ENCODE measurements at places on chromosomes 2 and 18.

GRCh38 chr2:60925994-60926740 is 44.8 kb downstream of the REL start:
- no peak for DNase-seq

DNA sequence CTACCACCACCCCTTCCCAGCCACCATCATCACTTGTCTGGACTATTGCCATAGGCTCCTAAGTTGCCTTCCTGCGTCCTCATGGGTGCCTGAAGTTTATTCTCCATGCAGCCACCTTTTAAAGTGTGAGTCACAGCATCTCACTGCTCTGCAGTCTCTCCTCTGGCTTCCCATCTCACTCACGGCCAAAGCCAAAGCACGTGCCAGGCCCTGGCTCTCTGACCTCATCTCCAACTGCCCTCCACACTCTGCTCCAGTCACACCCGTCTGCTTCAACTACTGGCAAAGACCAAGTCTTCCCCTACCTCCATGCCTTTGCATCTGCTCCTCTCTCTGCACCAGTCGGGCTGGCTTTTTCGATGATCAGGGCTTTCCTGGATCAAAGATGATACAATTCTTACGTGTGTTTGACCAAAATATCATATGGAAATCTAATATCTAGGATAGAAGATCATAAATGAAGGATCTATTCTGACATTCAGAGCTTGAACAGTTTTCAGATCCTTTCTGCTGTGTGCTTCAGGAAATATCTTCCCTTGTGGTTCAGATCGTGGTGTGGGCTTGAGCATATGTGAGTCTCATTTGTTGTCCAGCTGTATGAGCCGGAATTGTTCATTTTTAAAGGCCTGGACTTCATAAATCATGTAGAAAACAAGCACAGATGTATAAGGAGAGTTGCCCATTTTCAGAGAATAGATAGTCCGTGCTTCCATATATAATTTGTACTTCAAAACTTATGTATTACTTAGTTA is 175.6 kb downstream of the PRKCE start:
- DNase-seq, result no peak

GRCh38 chr2:189291460-189291859 is 111.9 kb upstream of the COL5A2 start:
- no peak for DNase-seq

GRCh38 chr2:172607379-172607928 is 51.6 kb downstream of the PDK1 start:
- DNase-seq, result no peak

DNA sequence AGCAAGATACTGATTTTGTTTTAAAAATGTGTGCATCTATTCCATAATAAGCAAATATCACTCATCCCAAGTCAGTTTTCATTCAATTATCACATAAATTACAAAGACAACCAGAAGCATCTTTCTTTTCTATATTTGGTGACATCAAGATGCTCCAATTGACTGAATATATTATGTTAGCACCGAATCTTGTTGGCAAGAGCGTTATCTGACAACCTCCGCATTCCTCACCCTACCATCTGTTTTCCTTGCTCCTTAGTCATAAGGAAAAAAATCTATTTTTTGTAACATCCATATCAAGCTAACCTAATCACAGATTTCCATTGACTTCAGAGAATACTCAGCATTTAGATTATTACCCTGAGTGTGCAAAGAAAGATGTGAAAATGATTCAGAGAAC is 212.2 kb upstream of the KYNU start:
- no peak for DNase-seq

GRCh38 chr18:48391868-48392267 is 17.3 kb downstream of the ZBTB7C start:
- DNase-seq, result no peak

GRCh38 chr2:81495556-81495955 is 1191.0 kb upstream of the LRRTM1 start:
- no peak for DNase-seq

DNA sequence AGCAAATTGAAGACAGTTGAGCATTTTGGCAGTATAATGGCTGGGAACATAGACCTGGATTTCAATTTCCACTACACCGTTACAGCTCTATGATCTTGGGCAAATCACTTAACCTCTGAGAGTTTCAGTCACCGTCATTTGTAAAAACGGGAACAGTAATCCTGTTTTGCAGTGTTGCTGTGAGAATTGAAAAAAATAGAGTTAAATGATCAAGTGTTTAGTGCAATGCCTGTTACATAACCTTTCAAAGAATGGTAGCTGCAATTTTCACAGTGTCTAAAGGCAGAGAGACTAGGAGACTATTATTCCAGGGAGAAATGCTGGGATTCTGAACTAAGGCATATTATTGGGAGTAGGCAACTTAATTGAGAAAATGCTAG is 2.0 kb downstream of the AGPS start:
- DNase-seq, result no peak

DNA sequence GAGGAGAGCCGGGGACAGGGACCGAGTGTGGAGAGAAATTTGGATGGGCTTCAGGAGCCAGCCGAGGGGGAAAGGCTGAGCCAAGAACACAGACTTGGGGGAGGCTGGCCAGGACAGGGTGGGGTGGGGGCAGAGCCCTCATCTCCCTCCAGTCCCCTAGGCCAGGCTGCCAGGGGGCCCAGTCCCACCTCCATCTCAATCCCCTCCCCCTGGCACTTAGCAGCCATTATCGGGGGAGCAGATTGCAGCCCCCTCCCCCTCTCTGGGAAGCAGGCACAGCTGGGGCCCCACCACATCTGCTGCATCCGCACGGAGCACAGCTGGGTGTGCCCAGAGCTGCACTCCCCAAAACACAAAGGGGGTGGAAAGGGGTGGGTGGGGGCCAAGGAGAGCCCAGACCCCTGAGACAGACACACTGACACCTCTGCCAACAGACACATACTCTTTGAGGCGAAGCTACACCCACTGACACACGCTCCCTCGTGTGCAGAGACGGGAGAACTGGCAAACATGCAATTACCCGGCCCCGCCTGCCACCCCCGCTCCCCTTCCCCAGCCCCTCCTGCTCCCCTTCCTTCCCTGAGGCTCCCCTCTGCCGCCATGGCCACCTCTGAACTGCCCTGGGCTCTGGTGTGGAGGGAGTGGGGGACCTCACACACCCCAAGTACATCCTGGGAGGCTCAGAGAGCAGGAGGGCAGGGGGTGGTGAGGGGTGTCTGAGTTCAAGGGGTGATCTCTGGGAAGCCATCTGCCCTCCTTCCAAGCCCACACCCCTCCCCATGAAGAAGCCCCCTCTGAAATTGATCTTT is 5.1 kb upstream of the ASIC4 start:
- peak; percentile 43 for DNase-seq

GRCh38 chr2:101752716-101753616 is 55.5 kb downstream of the MAP4K4 start:
- no peak for DNase-seq

- no peak for DNase-seq
These were observed 97.6 kb upstream of the LMAN1 start for GRCh38 chr18:59456657-59457056.

DNA sequence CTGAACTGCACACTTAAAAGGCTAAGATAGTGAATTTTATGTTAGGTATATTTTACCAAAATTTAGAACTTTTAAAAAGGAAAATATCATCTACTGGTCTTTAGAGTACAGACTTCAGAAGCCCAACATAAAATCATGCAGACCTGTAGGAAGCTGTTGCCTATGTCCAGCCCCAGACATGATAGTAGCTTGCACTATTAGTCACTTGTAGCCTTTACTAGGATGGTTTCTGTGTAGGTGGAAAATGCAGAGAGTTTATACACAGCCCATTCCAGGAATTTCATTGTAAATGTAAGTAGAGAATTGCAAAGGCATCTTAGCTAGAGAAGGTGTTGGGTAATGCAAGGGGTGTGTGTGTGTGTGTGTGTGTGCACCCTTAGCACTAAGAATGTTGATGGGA is 640.2 kb downstream of the RNF144A start:
- DNase-seq, result no peak

GRCh38 chr2:38264396-38265221 is 112.5 kb downstream of the ATL2 start:
- DNase-seq, result no peak

DNA sequence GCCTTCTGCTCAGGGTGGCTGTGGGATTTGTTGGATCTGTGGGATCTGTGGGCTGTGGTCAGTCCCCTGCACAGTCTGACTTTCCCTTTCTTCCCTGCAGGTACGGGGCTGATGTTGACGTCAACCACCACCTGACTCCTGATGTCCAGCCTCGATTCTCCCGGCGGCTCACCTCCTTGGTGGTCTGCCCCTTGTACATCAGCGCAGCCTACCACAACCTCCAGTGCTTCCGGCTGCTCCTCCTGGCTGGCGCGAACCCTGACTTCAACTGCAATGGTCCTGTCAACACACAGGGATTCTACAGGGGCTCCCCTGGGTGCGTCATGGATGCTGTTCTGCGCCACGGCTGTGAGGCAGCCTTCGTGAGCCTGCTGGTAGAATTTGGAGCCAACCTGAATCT is 17.5 kb downstream of the ASB1 start:
- DNase-seq, result no peak

GRCh38 chr2:203891474-203891873 is 23.9 kb downstream of the CTLA4 start:
- DNase-seq, result no peak

GRCh38 chr2:3902131-3902530 is 198.8 kb downstream of the DCDC2C start:
- no peak for DNase-seq

DNA sequence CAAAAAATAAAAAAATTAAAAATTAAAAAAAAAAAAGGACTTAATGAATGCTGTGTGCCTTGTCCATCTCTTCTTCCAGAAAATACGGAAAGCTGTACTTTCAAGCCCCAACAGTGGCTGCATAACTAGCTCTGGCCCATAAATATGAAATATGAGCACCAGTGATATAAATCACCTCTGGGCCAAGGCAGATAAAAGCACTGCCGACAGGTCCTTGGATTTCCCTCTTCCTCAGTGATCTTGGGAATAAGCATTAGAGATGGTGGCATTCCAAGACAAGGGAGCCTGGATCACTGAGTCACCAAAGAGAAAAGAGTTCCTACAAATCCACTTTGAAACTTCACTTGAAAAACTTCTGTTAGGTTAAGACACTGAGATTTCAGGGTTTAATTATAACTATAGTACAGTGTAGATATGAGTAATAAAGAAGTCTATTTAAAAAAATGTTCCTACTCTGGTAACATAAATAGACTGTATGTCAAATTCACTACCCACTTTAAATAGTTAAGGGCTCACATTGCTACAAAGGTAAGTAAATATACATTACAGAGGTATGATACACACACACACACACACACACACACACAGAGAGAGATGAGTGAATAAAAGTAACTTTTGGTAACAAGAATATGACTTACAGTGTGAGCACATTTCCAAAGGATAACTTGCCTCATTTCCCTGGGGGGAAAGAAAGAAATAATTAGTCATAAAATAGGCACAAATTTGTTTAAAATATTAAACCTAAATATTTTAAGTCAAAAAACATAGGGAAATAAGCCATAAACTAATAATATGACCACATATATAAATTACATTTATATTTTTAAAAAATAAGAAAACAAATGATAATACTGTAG is 35.6 kb downstream of the PPP3R1 start:
- DNase-seq, result no peak

- no peak for DNase-seq
These were observed 39.4 kb downstream of the LYPD6B start for GRCh38 chr2:149077861-149078260.

DNA sequence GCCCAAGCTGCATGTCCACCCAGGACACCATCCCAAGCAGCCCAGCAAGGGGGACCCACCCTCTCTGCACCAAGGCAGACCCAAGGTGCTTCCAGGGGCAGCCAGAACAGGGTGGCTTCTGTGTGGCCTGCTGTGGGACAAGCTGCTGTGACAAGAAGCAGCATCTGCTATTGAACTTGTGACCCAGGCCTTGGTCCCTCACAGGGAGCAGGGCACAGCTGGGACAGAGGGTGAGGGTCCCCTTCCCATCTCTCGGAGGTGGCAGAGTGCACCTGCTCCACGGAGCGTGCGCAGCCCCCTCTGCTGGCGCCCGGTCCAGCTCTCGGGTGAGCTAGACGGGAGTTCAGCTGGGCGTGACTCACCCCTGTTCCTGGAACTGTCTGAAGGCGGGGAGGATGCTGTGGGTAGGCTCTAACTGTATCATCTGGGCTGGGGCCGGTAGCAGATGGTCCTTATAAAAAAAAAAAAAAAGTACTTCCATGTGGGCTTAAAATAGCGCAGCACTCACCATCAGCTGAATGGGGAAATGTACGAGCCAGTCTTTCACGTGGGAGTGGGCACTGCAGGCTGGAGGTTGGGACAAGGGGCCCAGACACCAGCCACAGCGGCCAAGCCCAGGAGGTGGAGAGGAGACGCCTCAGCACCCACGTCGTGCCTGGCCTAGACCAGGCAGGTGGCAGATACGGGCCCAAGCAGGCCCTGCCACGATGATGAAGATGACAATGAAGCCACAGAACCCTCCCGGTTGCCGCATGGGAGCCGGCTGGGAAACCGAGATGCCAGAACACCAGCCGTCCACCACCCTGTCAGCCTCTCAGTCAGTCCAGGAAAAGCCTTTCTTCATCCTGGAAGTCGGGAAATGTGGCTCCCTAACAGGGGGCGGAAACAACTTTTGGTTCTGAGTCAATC is 136.8 kb upstream of the ID2 start:
- peak; percentile 97 for DNase-seq

DNA sequence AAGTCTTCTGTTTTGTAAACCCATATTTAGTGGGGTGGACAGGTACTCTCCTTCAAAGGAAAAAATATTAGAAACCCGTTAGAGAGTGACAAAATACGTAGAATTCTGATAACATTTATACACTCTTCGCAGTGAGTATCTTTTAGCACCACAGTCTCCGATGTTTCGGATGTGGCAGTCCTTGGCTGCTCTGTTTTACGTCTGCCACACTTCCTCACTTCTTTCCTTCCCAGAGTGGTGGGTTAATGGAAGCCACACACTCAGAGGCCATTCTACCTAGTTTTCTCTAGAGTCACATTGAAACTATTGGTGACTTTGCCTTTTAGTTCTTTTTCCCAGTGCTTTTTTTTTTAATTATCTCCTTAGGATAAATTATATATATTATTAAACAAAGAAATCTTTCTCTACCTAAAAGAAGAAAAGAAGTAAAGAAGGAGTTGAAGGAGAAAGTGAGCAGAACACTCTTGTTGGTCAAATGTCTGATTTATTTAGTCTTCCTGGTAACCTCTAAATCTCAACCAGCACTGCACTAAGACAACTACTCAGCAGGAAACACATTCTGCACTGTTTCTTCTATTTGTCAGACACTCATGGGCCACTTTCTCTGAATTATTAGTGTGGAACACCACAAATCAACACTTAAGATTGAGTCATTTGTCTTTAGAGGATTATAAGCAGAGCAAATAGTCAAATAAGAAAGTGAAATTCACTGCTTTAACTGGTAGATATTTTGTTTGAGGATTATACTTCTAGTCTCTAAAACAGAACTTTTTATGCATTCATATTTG is 451.3 kb upstream of the TMEFF2 start:
- DNase-seq, result no peak

DNA sequence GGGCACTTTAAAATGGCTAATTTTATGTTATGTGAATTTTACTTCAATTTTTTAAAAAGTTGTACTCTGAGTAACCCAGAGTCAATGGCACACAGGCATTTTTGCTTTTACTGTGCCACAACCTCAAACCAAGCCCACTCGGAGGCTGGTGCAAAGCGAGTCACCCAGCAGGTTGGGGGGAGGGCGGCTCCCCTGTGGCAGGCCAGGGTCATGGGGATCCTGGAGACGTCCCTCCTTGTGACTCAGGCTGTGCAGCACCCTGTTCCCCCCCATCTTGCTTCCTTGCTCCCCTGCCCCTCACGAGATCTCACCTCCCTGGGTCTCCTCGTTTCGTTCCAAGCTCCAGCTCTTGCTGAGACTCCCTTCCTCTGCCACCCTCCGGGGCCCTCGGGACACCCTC is 58.6 kb downstream of the POMC start:
- DNase-seq, result no peak
